ENCODE measurements at places on chromosomes 5 and 9. TPM values are rescaled to one million over a fixed set of nuclear protein-coding genes. Genes with fewer than 3 reads are reported as not detected.

The NOXA1 gene
- 3.5 TPM for total RNA-seq

GRCh38 chr5:169647566-169647965 lies 10.5 kb downstream of the DOCK2 start:
- DNase-seq: no peak
- H3K27ac ChIP-seq: peak overlapping the region; percentile 80
- H3K4me1 ChIP-seq: peaks cover 91% of the 10 kb centered on the region
- peak overlapping the region; percentile 14 for H3K4me3 ChIP-seq
- H3K27me3 ChIP-seq: no peaks in the 10 kb centered on the region
- H3K36me3 ChIP-seq: no peaks in the 10 kb centered on the region

GRCh38 chr5:17183831-17184230 lies 33.6 kb upstream of the BASP1 start:
- H3K36me3 ChIP-seq: no peaks in the 10 kb centered on the region
- H3K27me3 ChIP-seq: no peaks in the 10 kb centered on the region
- H3K4me1 ChIP-seq: no peaks in the 10 kb centered on the region
- no peak overlapping the region for H3K4me3 ChIP-seq

The ACOT12 gene
- not detected for total RNA-seq

The SLC9A3 gene
- 3.1 TPM for total RNA-seq

- no peak overlapping the region for H3K27ac ChIP-seq
- no peak overlapping the region for H3K4me3 ChIP-seq
- H3K27me3 ChIP-seq: no peaks in the 10 kb centered on the region
- H3K36me3 ChIP-seq: no peaks in the 10 kb centered on the region
Observed at GRCh38 chr5:17440766-17441165, 57.3 kb upstream of the TAF11L2 start.

DNA sequence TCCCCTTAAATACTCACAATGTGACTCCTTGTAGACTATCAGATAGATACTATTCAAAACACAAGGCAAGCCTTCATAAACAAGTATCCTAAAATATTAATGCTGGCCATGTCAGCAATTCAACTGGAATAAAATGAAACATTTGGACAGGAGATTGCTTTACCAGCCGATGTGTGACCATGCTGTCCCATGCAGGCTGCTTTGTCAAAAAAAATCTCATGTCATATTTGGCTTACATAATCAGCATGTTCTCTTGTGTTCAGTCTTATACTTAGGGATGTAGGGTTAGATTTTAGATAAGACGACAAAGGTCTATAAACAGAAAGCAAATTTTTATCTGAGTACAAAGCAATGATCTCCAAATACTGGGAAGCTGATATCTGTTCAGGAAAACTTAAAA lies 108.5 kb downstream of the NR6A1 start:
- DNase-seq: no peak
- H3K4me3 ChIP-seq: no peak overlapping the region
- H3K4me1 ChIP-seq: peaks cover 37% of the 10 kb centered on the region
- no peaks in the 10 kb centered on the region for H3K36me3 ChIP-seq

- DNase-seq: no peak
- no peak overlapping the region for H3K27ac ChIP-seq
- no peaks in the 10 kb centered on the region for H3K27me3 ChIP-seq
- peaks cover 21% of the 10 kb centered on the region for H3K4me1 ChIP-seq
- no peak overlapping the region for H3K4me3 ChIP-seq
Observed at GRCh38 chr5:141694479-141694878, 12.4 kb upstream of the ARAP3 start.

The MSX2 gene
- 0.19 TPM for total RNA-seq

The LHX6 gene
- total RNA-seq: 1.3 TPM

The IL4 gene
- total RNA-seq: not detected

The SLC1A3 gene
- total RNA-seq: 9.0 TPM

DNA sequence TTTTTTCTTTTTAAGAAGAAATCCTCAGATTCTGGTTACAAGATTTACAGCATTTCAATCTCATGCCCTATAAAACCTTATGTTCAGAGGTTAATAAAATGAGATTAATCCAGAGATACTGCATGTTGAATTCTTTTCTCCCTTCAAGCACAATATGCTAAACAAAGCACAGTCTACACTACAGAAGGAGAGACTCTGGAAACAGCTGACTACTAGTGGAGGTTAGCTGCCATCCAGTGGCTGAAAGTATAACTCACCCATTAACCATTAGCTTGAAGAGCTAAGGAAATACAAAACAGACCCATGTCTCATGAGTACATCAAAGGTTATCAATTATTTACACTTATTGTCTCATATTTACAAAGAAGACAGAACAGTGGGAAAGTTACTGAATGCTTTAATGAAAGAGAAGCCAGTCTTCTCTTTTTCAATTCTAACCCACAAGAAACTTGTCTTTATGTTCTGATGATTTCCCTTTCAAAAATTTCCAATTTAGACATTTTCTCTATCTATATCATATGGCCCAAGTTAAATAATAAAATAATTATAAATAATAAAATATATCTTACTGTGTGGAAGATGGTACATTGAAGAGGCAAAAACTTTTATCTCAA lies 12.7 kb upstream of the DNAH5 start:
- H3K4me1 ChIP-seq: no peaks in the 10 kb centered on the region
- H3K27ac ChIP-seq: no peak overlapping the region
- H3K36me3 ChIP-seq: no peaks in the 10 kb centered on the region
- no peak for DNase-seq
- H3K27me3 ChIP-seq: no peaks in the 10 kb centered on the region
- no peak overlapping the region for H3K4me3 ChIP-seq

DNA sequence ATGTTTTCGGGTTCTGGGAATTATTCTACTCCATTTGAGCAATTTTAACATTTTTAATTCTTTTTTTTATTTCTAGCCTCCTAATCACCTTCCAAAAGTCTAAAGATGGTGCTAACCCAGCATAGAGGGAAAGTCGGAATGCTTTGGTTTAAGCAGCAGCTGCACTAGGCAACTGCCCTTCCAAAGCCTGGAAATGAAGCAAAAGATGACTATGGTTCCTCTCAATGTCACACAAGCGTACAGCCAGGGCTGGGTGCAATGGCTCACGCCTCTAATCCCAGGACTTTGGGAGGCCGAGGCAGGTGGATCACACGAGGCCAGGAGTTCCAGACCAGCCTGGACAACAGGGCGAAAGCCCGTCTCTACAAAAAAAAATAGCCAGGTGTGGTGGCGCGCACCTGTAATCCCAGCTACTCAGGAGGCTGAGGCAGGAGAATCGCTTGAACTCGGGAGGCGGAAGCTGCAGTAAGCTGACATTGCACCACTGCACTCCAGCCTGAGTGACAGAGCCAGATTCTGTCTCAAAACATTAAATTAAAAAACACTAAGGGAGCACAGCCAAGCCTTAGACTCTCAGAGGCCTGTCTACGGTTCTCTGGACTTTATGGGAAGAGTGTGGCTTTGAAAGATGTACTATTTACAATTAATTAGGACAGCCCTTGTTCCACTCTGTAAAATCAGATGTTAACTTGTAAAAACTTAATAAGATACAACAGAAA lies 33.1 kb downstream of the ADAM19 start:
- no peak for DNase-seq
- H3K36me3 ChIP-seq: no peaks in the 10 kb centered on the region
- peak overlapping the region; percentile 71 for H3K27ac ChIP-seq
- H3K27me3 ChIP-seq: no peaks in the 10 kb centered on the region
- no peak overlapping the region for H3K4me3 ChIP-seq

The ADGRV1 gene
- 0.44 TPM for total RNA-seq

The DOK3 gene
- total RNA-seq: 167 TPM
